Upper lobe of left lung (tissue), 6 donors: ENCODE measurements at places on chromosomes 5 and 9. TPM values are rescaled to one million over a fixed set of nuclear protein-coding genes. Genes with fewer than 3 reads are reported as not detected.

DNA sequence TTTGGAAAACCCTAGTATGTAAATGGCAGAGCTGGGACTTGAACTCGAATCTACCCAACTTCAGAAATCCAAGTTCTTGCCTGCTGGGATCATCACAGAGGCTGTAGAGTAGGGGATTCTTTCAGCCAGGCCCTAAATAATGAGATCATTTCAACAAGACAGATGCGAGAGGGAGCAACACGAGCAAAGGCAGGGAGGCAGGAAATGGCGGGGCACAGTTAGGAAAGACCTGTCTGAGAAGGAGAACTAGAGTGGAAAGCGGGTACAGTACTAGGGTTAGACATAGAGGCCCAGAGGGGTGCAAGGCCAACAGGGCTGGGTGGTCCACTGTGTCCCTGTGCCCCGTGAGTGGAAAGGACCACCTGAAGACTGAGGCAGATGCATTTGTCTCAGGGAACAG is 46.1 kb downstream of the MVB12B start:
- no peak for DNase-seq

Gene CCIN
- 0.77 TPM for total RNA-seq

DNA sequence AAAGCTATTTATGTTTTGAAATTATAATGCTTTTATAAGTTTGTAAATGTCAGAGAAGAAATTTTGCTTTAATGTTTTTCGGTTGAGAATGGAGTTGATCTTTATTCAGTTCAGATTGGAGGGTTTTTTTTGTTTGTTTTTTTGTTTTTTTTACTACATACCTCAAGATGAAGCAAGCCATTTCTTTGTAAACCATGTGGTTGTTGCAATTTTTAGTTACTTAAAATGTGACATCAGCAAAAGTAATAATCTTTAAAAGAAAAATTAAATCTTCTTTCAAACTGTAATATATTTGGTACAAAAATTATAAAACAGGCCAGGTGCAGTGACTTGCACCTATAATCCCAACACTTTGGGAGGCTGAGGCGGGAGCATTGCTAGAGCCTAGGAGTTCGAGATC is 102.6 kb downstream of the CDC42SE2 start:
- no peak for DNase-seq

DNA sequence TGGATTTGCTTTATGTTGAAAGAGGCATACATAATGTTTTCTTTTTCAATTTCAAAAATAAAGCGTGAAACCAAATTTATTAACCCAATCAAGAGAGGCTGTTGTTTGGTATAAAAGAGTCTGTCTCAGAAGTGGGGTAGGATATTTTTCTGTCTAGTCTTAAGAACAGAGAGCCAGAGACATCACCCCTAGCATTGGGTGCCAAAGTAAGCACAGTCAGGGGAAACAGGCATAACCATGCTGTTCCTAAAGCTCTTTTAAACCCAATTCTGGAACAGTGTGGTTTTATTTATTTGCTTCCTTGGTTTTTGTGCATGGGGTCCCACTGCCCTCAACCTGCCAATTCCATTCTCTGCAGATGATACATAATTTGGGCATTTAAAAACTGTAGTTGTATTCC is 88.2 kb downstream of the UBE2R2 start:
- no peak for DNase-seq

Gene TRIM7
- 3.1 TPM for total RNA-seq

Gene TMEM215
- total RNA-seq, result not detected

- DNase-seq, result no peak
Observed at GRCh38 chr5:40080191-40080590, 599.5 kb upstream of the PTGER4 start.

Gene NIM1K
- 5.8 TPM for total RNA-seq

GRCh38 chr5:164672205-164672604 is 1166.8 kb downstream of the MAT2B start:
- no peak for DNase-seq

DNA sequence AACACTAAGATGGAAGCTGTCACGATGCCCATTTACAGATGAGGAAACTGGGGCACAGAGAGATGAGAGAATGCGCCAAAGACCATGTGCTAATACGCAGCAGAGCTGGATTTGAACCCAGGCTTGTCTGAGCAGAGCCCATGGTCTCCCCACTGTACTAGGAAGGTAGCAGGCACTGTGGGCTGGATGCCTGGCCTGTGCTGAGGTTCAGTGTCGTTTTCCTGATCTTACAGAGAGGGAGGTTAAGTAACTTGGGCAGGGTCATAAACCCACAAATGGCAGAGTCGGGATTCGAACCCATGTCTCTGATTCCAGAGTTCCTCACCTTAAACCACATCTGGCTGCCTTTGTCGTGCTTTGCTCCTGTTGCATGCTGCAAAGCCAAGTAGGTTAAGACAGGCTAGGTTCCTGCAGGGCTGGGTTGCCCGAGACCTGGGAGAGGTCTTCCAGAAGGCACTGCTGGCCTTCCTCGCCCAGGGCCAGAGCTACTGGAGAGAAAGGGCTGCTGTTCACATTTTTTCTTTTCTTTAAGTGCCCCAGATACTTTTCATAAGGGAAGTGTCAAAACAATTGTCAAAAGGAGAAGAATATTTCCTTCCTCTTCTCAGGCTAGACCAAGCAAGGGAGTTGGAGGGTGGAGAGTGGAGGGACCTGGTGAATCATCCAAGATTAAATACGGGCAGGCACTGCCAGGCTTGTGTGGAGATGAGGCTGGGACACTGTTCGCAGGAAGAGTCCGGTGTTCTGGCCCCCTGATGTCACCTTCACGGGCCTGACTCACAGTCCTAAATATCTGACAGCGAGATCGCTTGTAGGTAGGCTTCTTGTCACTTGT is 3.2 kb downstream of the NEK6 start:
- DNase-seq, result no peak

DNA sequence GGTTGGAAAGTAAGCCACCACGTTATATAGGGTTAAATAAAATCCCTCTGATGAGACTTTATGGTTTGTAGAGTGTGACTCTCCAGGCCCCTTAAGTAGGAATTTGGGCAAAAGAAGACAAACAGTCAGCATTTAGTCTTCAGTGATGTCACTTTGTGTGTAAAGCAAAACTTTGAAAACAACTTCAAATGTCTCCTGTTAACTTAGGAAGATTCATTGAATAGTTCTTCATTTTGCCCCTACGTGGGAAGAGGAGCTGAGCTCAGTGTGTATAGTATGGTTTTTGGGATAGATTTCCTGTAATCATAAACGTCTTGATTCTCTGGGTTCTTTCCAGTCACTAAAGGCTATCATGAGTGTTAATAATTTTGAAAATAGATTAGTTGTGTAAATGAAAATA is 101.3 kb downstream of the GADD45G start:
- no peak for DNase-seq

DNA sequence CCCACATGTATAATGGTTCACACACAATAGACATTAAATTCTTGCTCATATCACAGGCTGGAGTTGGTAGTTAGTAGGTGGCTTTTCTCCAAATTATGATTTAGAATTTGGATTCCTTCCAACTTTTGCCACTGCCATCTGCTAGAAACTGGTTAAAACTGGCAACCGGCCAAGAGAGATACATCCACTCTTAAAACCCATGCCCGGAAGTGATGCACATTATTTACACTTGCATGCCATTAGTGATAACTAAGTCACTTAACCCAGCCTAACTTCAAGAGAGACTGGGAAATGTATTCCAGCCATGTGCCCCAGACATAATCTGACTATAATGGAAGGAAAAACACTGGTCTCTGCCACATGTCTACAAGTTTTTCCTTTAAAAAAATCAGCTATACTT is 395.7 kb upstream of the SEMA6A start:
- DNase-seq, result no peak

Gene C7
- 183 TPM for total RNA-seq

DNA sequence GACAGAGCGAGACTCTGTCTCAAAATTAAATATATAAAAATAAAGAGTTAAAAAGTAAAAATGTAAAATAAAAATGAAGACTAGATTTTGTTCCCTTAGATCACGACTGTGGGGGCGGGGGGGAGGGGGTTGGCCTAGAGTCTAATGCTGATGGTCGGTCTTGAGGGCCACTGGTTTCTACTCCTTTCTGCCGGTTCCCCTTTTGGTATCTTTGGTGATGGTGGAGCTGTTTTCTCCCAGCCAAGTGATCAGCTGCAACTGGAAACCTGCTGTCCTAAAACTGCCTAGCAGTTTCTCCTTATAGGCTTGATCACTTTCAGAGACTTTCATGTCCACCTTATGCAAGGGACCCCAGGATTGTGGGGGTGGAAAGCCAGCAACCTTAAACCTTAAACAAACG is 1.1 kb downstream of the SRD5A1 start:
- no peak for DNase-seq

Gene SCAI
- total RNA-seq, result 26.1 TPM

- no peak for DNase-seq
Observed at GRCh38 chr5:14125262-14125661, 17.9 kb upstream of the TRIO start.

Gene DMRT3
- not detected for total RNA-seq

GRCh38 chr5:18220631-18221030 is 586.4 kb downstream of the TAF11L14 start:
- no peak for DNase-seq
